Suprapubic skin (tissue), 4 donors: ENCODE measurements at places on chromosomes 6 and 20. TPM values are rescaled to one million over a fixed set of nuclear protein-coding genes. Genes with fewer than 3 reads are reported as not detected.
A peak's percentile ranks its signal among the peaks of the same experiment; 100 is the strongest.

The SLC4A11 gene
- total RNA-seq = 9.9 TPM

- H3K36me3 ChIP-seq = no peaks in the 10 kb centered on the region
- H3K4me3 ChIP-seq = no peak overlapping the region
- H3K4me1 ChIP-seq = peaks cover 6% of the 10 kb centered on the region
- no peak for DNase-seq
- H3K27ac ChIP-seq = no peak overlapping the region
Measured at GRCh38 chr6:151205721-151206600, 33.8 kb upstream of the AKAP12 start.

GRCh38 chr20:43507150-43508080, at the start of gene L3MBTL1:
Gene L3MBTL1 (plus strand): TSS chr20:43507697. CDS start chr20:43513504, 5,807 bp downstream.
- DNase-seq = no peak
- peak within 1 kb of the TSS; percentile 67 for H3K4me3 ChIP-seq
- H3K36me3 ChIP-seq = no peaks in the 10 kb centered on the region
- peaks cover 14% of the 10 kb centered on the region for H3K4me1 ChIP-seq
- H3K27ac ChIP-seq = no peak within 1 kb of the TSS

DNA sequence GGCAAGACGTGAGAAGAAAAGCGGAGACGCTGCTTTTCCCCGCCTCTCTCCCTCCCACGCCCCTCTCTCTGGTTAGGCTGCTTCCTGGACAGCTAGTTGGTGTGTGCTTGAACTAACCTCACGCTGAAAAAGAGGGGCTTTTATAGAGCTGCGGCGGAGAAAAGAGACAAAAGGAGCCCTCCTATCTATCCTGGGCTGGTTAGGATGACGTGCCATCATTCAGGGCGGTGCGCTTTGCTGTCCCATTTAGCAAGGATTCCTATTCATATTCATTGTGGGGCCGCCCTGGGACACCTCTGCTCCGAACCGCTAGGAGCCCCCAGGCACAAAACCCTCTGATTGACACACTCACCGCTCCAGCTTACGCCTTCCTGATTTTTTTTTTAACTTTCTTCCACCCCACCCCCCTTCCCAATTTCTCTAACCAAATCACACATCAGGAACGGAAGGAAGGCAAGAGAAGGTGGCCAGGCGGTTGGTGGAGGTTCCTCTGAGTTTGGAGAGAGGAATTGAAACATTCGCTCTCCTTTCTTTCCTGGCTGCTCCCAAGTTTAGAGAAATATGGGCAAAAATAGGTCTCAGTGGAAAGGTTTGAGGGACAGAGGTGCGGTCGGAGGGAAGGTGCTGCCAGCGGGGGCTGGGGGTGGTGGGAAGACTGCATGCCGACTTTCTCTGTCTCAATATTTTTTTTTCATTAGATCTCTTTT, at the start of gene OLIG3:
OLIG3 (minus strand) TSS at position 114 of the 707 bp plus-strand sequence. CDS start 224 bp downstream, outside the sequence.
- H3K27me3 ChIP-seq = peaks cover 100% of the 10 kb centered on the region
- no peak for DNase-seq
- no peaks in the 10 kb centered on the region for H3K36me3 ChIP-seq
- peak within 1 kb of the TSS; percentile 29 for H3K4me3 ChIP-seq
- H3K4me1 ChIP-seq = peaks cover 54% of the 10 kb centered on the region
- H3K27ac ChIP-seq = no peak within 1 kb of the TSS

GRCh38 chr6:33192105-33192646, at the start of gene COL11A2:
Gene COL11A2 (minus strand): TSS chr6:33192467. CDS start chr6:33192240, 227 bp downstream.
- H3K27ac ChIP-seq = peak within 1 kb of the TSS; percentile 15
- H3K4me3 ChIP-seq = peak within 1 kb of the TSS; percentile 50
- H3K36me3 ChIP-seq = peaks cover 27% of the 10 kb centered on the region
- peaks cover 13% of the 10 kb centered on the region for H3K27me3 ChIP-seq

DNA sequence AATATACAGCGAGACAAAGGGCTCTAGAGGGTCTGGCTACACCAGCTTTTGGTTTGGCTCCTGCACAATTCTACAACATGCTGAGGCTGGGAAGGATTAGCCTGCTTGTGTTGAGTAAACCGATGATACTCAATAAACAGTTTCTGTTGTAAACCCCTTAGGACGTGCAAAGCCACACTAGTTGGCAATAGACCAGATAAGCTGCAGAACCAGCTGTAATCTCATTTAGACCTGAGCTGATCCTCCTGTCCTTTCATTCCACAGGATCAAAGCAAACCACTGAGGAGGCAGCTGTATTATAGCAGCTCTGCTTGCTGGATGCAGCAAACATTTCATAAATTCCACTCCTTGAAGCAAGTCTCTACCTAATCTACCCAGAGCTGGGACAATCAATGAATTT, 79.7 kb downstream of the MMS22L start:
- H3K36me3 ChIP-seq = no peaks in the 10 kb centered on the region
- H3K27ac ChIP-seq = no peak overlapping the region
- DNase-seq = no peak
- peaks cover 3% of the 10 kb centered on the region for H3K4me1 ChIP-seq
- H3K4me3 ChIP-seq = no peak overlapping the region
- H3K27me3 ChIP-seq = no peaks in the 10 kb centered on the region

- no peak for DNase-seq
- H3K27me3 ChIP-seq = no peaks in the 10 kb centered on the region
- no peaks in the 10 kb centered on the region for H3K36me3 ChIP-seq
Measured at GRCh38 chr6:81950877-81951276, 198.4 kb upstream of the TENT5A start.

DNA sequence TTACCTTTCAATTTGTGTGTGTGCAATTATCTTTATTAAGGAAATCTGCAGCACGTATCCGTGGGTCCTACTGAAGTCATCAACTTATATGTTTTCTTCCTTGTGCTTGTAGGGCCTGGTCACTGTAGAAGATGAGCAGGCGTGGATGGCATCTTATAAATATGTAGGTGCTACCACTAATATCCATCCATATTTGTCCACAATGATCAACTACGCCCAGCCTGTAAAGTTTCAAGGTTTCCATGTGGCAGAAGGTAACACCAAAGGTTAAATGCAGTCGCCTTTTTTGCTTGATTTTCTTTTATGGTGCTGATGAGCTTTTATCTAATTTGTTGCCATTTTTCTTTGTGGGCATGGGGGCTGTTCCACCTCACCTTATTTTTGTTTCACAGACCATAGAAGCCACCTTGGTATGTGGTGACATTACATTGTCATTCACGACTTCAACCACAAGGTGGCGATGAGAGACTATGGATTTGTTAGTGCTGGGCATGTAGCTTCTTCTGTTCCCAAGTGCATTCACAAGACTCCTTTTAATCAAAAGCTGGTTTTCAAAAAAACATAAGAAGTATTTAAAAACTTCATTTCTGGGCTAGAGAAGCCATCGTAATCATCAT, 106.5 kb upstream of the LAMP5 start:
- no peaks in the 10 kb centered on the region for H3K36me3 ChIP-seq
- no peak overlapping the region for H3K27ac ChIP-seq
- DNase-seq = no peak
- H3K27me3 ChIP-seq = no peaks in the 10 kb centered on the region
- no peaks in the 10 kb centered on the region for H3K4me1 ChIP-seq
- no peak overlapping the region for H3K4me3 ChIP-seq

The BMP6 gene
- total RNA-seq = 1.8 TPM

- peak within 1 kb of the TSS; percentile 85 for H3K27ac ChIP-seq
- peak within 1 kb of the TSS; percentile 69 for H3K4me3 ChIP-seq
- peaks cover 39% of the 10 kb centered on the region for H3K4me1 ChIP-seq
- no peaks in the 10 kb centered on the region for H3K36me3 ChIP-seq
Measured at GRCh38 chr6:31901953-31902643, at the start of gene ZBTB12. Gene ZBTB12 (minus strand): TSS chr6:31902086. CDS start chr6:31901305, 781 bp downstream.

The DEFB132 gene
- total RNA-seq = not detected

- no peak overlapping the region for H3K27ac ChIP-seq
- peaks cover 28% of the 10 kb centered on the region for H3K4me1 ChIP-seq
- no peak overlapping the region for H3K4me3 ChIP-seq
- no peaks in the 10 kb centered on the region for H3K27me3 ChIP-seq
Measured at GRCh38 chr6:166635013-166635970, 8.2 kb upstream of the RPS6KA2 start.

GRCh38 chr6:130927305-130927704, 100.1 kb downstream of the SMLR1 start:
- H3K4me1 ChIP-seq = peaks cover 4% of the 10 kb centered on the region
- DNase-seq = no peak
- H3K27ac ChIP-seq = no peak overlapping the region
- no peaks in the 10 kb centered on the region for H3K27me3 ChIP-seq

DNA sequence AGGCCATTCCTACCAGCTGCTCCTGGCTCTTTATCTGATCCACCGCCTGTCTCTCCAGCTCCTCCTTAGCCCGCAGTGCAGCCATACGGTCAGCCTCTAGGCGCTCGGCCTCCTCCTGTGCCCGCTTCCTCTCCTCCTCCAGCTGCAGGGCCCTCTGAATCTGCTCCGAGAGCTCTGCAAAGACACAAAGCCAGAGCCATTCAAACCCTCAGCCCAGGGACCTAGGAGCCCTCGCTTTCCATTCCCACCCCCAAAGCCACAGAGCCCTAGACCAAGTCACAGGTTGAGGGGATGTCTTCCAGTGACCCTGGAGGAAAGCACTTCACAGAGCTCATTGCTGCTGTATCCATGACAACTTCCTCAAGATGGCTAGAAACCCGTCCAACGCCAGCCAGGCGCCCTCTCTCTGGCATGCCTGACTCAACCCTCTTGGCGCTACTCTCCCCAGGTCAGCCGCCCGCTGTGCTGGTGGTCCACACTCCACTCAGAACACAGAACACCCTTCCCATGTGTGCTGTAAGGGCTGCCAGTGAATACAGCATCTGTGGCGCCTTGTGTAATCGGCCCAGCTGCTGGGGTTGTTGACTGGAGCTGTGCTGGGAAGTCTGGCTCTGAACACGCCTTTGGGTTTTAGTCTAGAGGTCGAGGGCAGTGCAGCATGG, 49.3 kb downstream of the EZR start:
- peaks cover 79% of the 10 kb centered on the region for H3K36me3 ChIP-seq
- H3K4me1 ChIP-seq = peaks cover 30% of the 10 kb centered on the region
- no peak overlapping the region for H3K27ac ChIP-seq
